Pulmonary artery endothelial cell (primary cell): ENCODE measurements at places on chromosomes 12 and 14.

- no peak for DNase-seq
Measured at GRCh38 chr14:50082308-50082742, 34.0 kb downstream of the VCPKMT start.

- DNase-seq = no peak
Measured at GRCh38 chr12:106647793-106648514, 65.2 kb downstream of the RFX4 start.

DNA sequence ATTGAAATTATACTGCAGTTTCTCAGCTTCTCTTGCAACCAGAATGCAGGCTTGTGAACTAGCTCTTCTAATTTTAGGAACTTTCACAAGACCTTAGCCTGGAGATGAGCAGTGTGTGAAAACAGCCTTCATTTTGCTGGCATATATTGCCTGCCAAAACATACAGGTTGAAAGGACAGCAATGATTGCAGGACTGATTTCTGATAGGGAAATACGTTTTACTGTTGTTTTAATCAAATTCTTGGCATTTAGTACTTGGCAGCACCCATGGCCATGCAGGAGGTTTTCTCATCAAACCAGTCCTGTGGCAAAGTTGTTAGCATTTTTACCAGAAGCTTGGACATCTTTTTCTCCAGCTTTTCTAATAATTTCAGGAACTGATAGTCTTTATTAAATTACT lies 91.9 kb upstream of the MUCL1 start:
- no peak for DNase-seq

DNA sequence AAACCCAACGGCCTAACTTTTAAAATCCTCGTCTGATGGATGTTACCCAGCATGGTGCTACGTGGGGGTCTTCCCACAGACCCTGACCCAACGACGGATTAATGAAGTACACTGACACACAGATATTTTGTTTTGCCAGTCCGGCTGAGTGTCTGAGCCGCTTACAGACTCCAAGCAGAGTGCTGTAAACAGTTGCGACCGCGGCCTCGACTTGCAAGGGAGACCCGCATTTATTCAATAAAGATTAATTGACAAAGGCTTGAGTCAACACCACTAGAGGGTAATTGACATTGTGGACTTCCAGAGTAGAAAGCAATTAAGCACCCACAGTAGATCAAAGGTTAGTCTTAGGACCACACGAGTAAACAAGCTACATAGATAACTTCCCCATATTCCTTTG lies 1042.4 kb downstream of the AACS start:
- DNase-seq = no peak

DNA sequence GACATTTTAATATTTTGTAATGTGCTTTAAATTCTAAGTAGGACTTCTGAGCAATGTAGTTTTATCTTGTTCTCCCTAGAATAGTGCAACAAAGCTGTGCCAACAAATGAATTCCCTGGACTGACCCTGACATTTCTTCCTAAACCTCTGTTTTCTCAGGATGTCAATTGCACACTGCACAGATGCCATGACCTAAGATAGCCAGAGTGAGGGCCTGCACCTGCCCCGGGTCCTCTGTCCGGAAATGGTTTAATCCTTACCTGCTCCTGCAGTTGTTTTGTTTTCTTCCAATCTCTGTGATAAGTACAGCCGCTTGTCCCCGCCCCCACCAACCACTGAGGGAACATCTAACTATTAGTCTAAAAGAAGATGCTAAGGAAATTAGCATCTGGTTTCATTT lies 831.5 kb downstream of the GALC start:
- no peak for DNase-seq
